Neuronal stem cell (in vitro differentiated cells): ENCODE measurements at places on chromosomes 2 and 18.

DNA sequence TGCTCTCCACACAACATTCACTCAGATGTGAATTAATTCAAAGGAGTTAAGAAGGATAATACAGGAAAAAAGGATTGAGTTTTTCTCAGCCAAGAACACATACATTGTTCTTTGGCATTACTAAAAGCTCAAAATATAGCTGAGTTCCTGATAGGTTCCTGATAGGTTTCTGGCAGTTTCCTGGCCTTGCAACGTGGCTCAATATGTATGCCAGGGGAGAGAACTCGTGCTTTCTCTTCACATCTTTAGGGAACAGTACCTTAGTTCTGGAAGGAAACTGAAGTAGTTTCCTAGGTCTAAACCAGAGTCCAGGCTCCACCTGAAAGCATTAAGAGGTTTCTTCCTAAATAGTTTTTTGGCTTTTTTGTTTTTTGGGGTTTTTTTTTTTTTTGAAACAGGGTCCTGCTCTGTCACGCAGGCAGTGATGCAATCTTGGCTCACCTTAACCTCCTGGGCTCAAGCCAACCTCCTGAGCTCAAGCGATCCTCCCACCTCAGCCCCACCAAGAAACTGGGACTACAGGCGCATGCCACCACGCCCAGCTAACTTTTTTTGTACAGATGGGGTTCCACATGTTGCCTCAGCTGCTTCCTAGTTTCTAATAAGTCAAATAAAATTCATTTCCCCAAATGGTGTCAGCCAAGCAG lies 42.8 kb downstream of the ESCO1 start:
- no peak overlapping the region for H3K27ac ChIP-seq
- no peaks in the 10 kb centered on the region for H3K4me1 ChIP-seq
- H3K27me3 ChIP-seq: no peaks in the 10 kb centered on the region
- peaks cover 81% of the 10 kb centered on the region for H3K36me3 ChIP-seq
- DNase-seq: no peak

DNA sequence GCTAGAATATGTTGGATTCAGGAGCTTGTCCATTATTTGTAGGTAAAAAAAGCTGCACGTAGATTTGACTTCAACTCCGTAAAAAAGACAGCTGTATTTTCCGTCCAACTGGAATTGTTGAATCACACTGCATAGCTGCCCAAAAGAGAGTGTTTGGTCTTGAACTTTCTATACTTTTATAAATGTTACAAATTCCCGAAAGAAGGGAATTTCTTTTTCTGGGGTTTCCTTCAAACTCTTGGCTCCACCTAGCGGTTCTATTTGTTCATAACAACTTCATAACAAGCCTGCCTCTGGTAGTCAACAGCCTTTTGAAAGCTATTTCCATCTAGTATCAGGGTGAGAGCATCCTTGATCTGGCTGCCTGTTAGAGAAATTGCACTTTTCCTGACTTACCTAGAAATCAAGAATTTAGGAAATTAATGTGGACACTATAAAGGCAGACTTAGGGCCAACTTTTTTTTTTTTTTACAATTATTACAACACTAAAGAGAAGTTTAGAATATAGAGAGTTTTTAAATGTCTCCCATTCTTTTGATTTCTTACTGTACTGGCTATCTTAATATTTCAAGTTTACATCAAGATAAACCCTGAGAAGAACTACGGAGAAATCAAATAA lies 48.1 kb downstream of the TMEM185B start:
- peaks cover 14% of the 10 kb centered on the region for H3K36me3 ChIP-seq
- no peaks in the 10 kb centered on the region for H3K4me1 ChIP-seq
- H3K4me3 ChIP-seq: no peak overlapping the region
- no peaks in the 10 kb centered on the region for H3K27me3 ChIP-seq
- no peak overlapping the region for H3K27ac ChIP-seq
- peak; percentile 50 for DNase-seq

DNA sequence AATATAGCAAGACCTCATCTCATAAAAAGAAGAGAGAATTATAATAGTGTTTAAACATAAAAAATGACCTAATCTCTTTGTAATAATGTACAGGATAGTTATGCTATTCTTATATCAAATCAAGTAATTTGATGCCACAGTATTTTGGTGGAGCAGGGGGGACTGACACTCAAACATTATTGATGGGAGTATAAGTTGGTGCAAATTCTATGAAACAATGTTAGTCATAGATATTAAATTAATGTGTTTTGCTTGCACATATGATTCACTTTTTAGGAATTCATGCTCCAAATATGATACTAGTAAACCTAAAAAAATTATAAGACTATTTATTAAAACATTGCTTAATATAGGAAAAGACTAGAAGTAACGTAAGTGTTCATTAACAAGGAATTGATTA lies 256.1 kb upstream of the SYT4 start:
- no peak overlapping the region for H3K27ac ChIP-seq
- H3K27me3 ChIP-seq: no peaks in the 10 kb centered on the region
- DNase-seq: no peak

DNA sequence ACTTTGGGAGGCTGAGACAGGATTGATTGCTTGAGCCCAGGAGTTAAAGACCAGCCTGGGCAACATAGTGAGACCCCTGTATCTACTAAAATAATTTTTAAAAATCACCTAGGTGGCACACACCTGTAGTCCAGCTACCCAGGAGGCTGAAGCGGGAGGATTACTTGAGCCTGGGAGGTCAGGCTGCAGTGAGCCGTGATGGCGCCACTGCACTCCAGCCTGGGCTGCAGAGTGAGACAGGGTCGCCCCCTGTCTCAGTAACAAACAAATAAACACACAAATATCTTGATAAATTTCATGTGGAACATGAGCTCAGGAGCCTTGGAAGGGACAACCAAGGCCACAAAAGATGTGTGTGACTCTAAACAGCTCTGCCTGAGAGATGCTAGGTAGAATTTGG lies 11.7 kb upstream of the ANKRD53 start:
- H3K36me3 ChIP-seq: no peaks in the 10 kb centered on the region
- no peaks in the 10 kb centered on the region for H3K27me3 ChIP-seq
- H3K4me1 ChIP-seq: no peaks in the 10 kb centered on the region
- H3K4me3 ChIP-seq: no peak overlapping the region

DNA sequence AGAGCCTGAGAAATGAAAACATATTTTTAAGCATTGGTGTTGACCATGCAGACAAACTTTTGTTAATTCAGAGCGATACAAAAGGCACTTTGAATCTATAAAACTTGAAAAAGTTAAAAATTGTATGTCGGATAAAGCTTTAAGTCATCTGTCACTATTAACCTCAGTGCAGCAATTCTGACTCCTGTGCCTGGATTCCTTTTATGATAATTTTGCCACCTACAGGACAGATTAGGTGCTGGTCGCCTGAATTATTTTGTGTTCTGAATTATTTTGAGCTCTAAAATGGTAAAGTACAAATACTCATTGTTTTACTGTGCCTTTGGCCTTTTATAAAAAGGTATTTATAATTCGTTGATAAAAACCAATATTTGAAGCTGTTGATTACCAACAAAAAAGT lies 19.4 kb upstream of the RNF138 start:
- H3K4me1 ChIP-seq: no peaks in the 10 kb centered on the region
- no peaks in the 10 kb centered on the region for H3K27me3 ChIP-seq
- no peak for DNase-seq
- H3K4me3 ChIP-seq: no peak overlapping the region
- H3K36me3 ChIP-seq: no peaks in the 10 kb centered on the region

GRCh38 chr2:168518555-168519066 lies 62.5 kb downstream of the CERS6 start:
- no peak overlapping the region for H3K27ac ChIP-seq
- no peak overlapping the region for H3K4me3 ChIP-seq
- no peaks in the 10 kb centered on the region for H3K27me3 ChIP-seq
- H3K36me3 ChIP-seq: no peaks in the 10 kb centered on the region

DNA sequence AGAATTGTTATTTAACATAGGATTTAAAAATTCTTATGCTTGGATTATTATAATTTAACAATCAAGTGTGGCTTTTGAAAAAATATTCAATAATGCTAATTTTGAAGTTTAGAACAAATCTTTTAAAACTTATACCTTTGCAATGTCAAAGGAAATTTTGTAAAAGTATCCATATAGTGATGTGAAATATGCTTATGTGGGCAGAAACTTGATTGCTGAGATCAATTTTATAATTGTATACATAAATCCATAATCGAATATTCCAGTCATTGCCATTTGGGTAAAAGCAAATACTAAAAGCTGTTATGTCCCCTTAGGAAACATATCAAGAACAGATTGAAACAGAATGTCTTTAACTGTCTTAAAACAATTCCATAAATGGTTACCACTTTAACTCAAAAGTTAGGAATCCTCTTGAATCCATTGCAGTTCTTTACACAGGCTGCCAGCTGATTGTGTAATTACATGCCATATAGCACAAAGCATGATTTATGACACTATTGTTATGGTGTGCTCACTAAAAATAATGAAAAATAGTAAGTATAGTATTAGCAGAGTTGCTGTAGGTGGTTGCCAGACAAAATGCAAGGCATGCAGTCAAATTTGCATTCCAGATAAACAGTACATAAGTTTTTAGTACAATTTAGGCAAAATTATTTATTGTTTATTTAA lies 24.2 kb downstream of the PLCL1 start:
- DNase-seq: no peak
- H3K27ac ChIP-seq: no peak overlapping the region
- no peaks in the 10 kb centered on the region for H3K4me1 ChIP-seq
- H3K27me3 ChIP-seq: peaks cover 3% of the 10 kb centered on the region

DNA sequence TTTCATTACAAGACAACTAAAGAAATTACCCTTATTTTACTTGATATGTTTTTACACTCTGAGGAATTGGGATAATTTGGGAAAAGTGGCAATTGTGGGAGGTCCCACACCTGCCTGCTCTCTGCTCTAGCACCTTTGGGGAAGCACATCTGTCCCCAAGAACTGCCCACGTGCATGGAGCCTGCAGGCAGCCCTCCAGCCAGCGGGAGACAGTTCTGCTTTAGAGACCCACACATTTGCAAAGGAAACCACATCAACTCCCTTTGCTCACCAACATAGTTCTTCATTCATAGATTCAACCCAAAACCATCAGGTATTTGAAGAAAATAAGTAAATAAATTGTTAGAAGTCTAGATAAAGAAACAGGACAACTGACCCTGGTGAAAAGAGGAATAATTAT lies 239.9 kb upstream of the ID2 start:
- H3K27me3 ChIP-seq: no peaks in the 10 kb centered on the region
- H3K36me3 ChIP-seq: no peaks in the 10 kb centered on the region
- no peaks in the 10 kb centered on the region for H3K4me1 ChIP-seq
- no peak overlapping the region for H3K27ac ChIP-seq

- no peak for DNase-seq
- H3K27me3 ChIP-seq: no peaks in the 10 kb centered on the region
These were observed 93.7 kb downstream of the MAPK4 start for GRCh38 chr18:50653402-50654093.

GRCh38 chr18:78603102-78603983 lies 376.3 kb upstream of the SALL3 start:
- no peak for DNase-seq
- no peaks in the 10 kb centered on the region for H3K4me1 ChIP-seq
- H3K36me3 ChIP-seq: no peaks in the 10 kb centered on the region
- H3K4me3 ChIP-seq: no peak overlapping the region
- H3K27ac ChIP-seq: no peak overlapping the region
- no peaks in the 10 kb centered on the region for H3K27me3 ChIP-seq

DNA sequence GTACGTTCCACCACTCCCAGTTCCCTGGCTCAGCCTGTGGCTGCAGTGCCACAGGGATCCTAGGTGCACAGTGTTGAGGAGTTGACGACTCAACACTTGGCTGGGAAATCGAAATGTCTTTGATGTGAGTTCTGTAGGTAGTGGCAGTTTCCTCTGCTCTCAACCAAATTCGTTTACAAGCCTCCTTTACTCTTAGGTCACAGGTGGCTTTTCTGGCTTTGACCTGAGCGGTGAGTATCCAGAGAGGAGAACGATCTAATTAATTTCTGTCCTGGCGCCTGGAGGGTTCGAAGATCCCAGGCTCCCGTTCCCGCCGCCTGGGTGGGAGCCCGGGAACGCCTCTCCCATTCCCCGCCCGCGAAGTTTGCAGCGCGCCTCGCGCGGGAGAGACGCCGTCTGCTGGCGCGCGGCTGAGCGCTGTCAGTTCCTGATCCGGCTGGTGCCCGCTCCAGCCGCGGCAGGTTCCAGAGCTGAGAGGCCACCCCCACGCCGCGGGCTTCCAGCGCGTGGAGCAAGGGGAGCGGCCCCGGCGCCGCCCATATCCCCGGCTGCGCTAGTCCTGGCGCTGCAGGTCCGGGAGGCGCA lies at the start of gene LAMA3:
TSS of gene LAMA3 (plus strand) at position 423 of the 585 bp plus-strand sequence. CDS start 231 bp downstream, outside the sequence.
- peaks cover 23% of the 10 kb centered on the region for H3K27me3 ChIP-seq
- peak within 1 kb of the TSS; percentile 74 for H3K4me3 ChIP-seq
- peaks cover 2% of the 10 kb centered on the region for H3K4me1 ChIP-seq
- no peaks in the 10 kb centered on the region for H3K36me3 ChIP-seq
- peak; percentile 48 for DNase-seq

DNA sequence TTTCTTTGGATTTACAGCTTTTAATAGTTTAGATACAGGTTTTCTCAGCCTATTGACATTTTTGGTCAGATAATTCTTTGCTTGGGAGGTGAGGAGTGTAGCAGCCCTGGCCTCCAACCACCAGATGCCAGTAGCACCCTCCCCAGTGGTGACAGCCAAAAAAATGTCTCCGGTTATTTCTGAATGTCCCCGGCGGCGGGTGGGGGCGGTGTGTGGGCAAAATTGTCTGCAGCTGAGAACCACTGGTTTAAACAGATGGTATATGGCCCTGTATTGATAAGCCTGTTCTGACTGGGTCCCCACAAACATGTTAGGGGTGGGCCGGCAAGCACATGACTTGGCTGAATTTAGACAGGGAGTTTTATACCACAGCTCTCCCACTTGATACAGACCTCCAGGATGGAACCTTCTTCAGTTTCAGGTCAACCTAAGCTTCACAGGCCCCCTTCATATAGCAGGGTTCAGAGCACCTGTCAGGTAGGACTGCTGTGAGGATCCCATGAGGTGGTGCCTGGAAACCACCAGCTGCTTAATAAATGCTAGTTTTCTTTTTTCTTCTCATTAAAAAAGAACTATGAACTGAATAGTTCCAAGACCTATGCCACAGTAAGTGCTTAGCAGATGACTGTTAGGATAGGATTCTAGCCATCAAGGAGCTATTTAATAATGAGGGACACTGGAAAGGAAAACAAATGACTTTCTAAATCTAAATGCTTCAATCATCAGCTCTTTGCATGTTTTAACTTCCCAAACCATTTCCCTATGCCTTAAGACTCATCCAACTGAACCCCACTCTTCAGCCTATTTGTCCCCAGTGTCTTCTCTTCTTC lies 18.1 kb downstream of the LPIN2 start:
- DNase-seq: no peak
- no peak overlapping the region for H3K27ac ChIP-seq
- H3K4me3 ChIP-seq: no peak overlapping the region

DNA sequence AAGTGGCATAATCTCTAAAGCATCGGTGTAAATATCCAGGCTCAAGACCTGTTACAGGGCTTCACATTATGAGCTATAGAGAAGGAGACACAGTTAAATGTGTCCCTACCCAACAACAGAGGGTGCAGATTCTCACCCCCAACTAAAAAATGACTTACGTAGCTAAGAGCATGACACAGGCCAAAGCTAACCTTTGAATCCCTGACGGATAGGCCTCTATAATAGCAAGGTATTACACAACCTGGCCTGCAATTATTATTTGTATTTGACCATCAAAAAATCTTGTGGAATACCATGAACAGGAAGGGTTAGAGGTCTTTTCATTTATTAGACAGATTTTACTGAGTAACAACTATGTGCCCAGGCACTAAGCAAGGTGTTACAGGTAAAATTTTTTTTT lies 45.1 kb downstream of the RNU4ATAC start:
- H3K4me3 ChIP-seq: no peak overlapping the region
- H3K36me3 ChIP-seq: peaks cover 3% of the 10 kb centered on the region
- H3K4me1 ChIP-seq: peaks cover 13% of the 10 kb centered on the region
- H3K27me3 ChIP-seq: no peaks in the 10 kb centered on the region
- no peak for DNase-seq

- H3K27ac ChIP-seq: no peak overlapping the region
- H3K36me3 ChIP-seq: no peaks in the 10 kb centered on the region
- DNase-seq: no peak
These were observed 18.9 kb upstream of the DPP4 start for GRCh38 chr2:162092658-162093556.
